ENCODE measurements at places on chromosomes 3 and 15.

DNA sequence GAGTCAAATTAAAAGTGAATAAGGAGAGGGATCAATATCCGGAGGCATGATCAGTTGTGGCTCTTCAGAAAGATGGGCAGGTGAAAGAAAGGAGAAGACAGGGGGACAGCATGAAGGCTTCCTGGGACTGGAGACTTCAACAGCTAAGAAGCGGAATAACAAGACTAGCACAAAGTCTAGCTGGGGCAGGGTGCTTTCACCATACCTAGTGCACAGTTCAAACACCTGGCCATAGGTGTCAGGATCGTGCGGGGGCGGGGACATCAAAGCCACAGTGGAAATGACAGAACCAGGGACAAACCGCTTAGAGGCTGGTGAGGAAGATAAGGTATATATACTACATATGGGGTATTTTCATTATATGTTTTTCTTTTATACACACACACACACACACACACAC lies 66.2 kb upstream of the FOXP1 start:
- DNase-seq: no peak

- DNase-seq: no peak
Observed at GRCh38 chr3:153625506-153625905, 463.5 kb downstream of the RAP2B start.

DNA sequence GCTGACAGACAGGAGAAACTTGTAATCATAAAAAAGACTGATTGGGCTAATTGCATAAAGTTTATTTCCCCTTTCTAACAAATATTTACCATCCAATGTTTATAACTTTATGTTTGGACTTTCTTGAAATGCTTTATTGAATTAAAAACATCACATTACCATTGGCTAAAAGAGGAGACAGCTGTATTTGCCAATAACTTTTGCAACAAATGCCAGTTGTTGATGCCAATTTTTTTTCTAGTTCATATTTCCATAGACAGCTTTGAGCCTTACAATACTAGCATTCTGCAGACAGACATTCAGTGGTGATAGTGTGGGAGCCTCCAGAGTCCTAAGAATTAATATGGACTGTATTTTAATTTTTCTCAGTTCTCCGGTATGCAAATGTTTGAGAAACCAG lies 198.4 kb downstream of the ADAMTS17 start:
- DNase-seq: no peak

DNA sequence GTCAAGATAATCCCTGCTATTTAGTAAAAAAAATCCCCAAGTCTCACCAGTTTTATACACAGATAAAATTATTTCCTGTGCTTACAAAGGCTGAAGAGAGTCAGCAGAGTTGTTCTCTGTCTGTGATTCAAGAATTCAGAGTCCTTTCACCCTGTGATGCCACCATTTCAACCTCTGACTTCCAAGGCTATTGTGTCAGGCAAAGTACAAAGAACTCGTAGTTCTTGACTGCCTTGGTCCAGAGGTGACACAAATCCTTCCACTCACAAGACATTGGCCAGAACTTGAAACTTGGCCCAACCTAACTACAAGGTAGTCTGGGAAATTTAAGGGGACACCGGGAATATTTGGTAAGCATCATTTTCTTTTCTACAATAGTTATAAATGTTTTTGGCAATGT lies 34.9 kb upstream of the CMC1 start:
- no peak for DNase-seq

GRCh38 chr3:39812537-39812936 lies 3.1 kb downstream of the MYRIP start:
- no peak for DNase-seq

DNA sequence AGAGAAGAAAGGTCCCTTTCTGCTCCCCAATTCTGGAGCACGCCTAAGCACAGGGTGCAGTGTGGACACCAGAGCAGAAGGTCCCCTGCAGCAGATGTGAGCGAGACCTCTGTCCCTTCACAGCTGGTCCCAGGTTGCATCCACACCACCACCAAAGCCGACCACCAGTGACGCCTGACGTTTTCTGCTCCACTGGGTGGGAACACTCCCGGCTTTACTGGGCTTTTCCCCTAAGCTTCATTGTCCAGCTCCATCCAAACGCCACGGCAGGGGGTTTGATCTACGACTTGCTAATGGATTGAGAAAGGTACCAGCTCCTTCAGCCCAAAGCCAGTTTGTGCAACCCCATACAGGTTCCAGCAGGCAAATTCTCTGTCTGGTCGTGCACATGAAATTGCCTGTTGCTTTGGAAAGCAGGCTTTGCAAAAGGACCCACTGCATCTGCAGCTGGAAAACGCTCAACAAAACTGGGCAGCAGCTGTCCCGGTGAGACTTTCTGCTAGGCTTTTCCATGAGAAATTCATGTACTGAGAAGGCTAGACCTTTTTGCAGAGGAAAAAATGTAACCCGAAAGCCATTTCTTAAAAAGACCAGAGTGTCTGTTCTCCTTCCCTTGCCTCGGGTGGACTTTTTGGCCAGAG lies 31.1 kb downstream of the ADAMTS17 start:
- no peak for DNase-seq

GRCh38 chr3:145272684-145273083 lies 888.3 kb downstream of the PLOD2 start:
- no peak for DNase-seq

DNA sequence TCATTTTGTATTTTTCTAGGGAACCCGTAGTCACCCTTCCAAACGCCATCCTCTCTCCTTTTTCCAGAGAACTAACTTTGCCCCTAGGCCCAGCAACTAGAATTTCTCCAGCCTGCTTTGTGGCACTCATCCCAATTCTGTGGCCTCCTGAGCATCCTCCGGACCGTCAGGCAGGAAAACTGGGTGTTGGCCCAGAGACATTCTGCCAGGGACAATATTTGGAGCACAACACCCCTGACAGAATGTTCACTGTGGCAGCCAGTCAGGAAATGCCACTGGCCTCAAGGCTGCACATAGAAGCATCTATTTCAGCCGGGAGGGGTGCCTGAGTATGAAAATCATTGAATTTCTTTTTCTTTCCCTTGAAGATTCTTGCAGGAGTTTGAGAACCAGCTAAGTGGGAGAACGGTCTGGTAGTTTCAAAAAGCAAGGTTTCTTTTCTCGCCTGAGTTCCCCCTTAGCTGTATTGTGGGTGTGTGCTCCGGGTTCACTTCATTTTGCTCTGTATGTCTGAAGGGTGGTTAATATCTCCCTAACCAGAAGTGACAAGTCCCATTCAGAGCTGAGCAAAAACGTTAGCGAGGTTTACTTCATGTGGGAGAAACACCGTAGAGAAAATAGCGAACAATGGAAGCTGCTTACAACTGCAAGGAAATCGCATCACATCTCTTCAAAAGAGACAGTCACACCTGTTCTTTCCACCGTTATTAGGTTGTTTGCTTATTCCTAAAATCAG lies 108.1 kb upstream of the TPM1 start:
- no peak for DNase-seq

DNA sequence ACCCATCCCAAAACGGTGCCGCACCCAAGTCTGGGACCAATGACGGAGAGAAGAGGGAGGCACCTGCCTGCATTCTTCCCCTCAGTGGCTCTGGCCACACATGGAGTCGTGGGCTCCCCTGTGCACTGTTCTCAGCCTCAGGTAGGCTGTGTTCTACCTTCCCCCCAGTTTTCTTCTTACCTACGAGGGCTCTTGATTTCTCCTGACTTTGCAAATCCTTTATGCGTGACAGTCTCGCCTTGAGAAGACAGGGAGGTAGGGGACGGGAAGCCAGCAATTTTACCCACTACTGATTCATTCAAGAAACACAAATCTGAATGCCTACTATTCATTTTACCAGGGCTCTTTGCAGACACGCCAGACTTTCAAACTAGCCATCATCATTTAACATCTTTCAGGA lies 261.3 kb upstream of the NSMCE3 start:
- no peak for DNase-seq

- no peak for DNase-seq
Observed at GRCh38 chr15:38253351-38253781, 730 bp downstream of the SPRED1 start.

DNA sequence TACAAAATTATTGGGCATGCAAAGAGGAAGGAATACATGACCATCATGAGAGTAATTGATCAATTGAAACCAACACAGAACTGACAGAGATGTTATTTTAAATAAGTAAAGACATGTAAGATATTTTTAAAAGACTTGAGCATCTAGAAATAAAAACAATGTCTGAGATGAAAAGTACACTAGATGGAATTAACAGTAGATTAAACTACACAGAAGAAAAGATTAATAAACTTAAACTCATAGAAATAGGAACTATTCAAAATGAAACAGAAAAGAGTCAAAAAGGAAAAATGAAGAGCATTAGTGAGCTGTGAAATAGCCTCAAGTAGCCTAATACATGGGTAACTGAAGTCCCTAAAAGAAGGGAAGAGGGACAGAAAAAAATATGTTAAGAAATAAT lies 8.5 kb upstream of the ARF4 start:
- no peak for DNase-seq

GRCh38 chr15:39787479-39787878 lies 4.8 kb upstream of the FSIP1 start:
- DNase-seq: no peak

DNA sequence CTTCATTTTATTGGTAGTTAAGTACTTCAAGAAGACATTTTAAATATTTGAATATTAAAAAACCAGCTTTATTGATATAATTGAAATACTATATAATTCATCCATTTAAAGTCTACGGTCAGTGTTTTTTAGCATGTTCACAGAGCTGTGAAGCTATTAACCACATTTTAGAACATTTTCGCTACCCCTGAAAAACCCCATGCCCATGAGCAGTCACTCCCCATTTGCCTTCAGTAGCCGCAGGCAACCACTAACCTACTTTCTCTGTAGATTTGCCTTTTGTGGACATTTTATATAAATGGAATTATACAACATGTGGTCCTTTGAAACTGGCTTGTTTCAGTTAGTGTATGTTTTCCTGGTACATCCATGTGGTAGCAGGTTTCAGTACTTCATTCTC lies 55.7 kb downstream of the GPR171 start:
- DNase-seq: no peak

- no peak for DNase-seq
Observed at GRCh38 chr3:69605867-69606266, 133.4 kb upstream of the MITF start.

GRCh38 chr3:128340198-128340903 lies 126.3 kb downstream of the DNAJB8 start:
- DNase-seq: no peak

DNA sequence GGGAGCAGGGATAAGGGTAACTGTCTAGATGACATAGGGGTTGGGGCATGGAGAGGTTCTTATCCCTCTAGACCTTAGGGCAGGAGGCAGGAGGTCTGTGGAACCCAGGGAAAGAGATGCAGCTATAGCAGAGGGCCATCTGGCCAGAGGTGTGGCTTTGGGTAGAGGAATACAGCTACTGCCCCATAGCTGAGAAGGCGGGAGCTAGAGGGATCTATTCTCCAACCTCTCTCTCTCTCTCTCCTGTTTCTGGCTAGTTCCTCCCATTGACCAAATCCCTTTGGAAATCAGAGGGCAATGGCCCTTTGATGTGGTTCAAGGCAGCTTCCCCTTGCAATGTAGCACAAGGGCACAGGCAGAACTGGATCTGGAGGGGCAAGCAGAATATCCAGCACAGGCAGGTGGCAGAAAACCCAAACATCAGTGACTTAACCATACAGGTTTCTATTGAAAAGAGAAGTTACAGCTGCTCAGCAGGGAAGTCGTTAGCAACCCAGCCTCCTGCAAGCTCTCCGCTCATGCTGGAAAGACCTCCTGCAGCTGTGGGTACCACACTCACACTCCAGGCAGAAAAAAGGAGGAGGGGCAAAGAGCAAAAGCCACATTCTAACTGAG lies 22.3 kb upstream of the LMOD3 start:
- DNase-seq: no peak

GRCh38 chr3:87780811-87781210 lies 278.0 kb downstream of the CGGBP1 start:
- no peak for DNase-seq

- DNase-seq: no peak
Observed at GRCh38 chr3:134419214-134419959, 45.1 kb upstream of the AMOTL2 start.

- no peak for DNase-seq
Observed at GRCh38 chr3:192919901-192920300, 2.2 kb upstream of the MB21D2 start.

DNA sequence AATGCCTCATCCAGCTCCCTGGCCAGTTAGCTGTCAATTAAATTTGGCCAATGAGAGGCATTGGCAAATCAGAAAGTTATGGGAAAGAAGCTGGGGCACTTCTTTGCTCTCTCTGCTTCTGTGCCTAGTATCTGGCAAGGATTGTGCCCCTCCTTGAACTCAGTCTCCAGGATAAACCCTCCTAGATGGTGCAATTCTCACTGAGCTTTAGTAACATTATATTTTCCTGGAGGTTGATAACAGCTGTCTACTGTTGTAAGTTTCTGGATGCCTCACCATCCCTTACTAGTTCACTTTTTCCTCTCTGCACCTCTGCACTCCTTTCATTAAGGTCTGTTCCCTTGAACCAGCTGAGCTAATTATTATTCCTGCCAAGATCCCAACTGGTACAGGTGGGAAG lies 329.5 kb downstream of the MFSD1 start:
- DNase-seq: no peak

DNA sequence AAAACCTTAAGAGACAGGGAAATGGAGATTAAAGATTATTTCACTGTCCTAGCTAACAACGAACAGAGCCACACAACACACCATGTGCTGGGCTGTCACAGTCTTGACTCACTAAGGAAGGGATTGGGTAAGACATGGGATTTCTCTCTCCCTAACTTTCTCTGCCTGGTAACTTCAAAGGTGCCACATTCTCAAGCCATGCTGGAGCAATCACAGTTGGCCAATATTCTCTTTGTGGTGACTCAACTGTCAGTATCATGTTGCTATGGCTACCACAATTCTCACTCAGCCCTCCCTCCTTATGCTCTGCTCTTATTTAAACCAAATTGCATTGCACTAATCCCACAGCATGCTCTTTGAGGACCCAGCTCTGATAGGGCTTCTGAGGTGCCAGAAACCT lies 74.0 kb downstream of the OXNAD1 start:
- no peak for DNase-seq

DNA sequence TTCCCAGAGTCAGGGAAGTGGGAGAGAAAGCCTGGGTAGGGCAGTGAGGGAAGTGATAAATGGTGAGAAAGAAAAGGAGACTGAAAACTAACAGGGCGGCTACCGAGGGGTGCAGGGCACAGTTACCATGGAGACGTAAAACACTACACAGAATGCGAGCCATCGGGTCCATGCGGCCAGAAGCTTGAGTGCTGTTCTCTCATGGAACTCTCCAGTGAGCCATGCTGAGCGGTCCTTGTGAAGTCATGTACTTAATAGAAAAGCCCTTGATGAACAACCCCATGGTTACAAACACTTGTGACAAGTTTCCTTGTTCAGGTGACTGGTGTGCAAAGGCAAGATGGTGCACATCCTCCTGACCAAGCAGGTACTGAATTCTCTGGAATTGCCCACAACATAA lies 3.7 kb upstream of the PLA2G4F start:
- DNase-seq: no peak
